Muscle of arm (tissue), 14 donors: ENCODE measurements at places on chromosomes 12 and 14.

DNA sequence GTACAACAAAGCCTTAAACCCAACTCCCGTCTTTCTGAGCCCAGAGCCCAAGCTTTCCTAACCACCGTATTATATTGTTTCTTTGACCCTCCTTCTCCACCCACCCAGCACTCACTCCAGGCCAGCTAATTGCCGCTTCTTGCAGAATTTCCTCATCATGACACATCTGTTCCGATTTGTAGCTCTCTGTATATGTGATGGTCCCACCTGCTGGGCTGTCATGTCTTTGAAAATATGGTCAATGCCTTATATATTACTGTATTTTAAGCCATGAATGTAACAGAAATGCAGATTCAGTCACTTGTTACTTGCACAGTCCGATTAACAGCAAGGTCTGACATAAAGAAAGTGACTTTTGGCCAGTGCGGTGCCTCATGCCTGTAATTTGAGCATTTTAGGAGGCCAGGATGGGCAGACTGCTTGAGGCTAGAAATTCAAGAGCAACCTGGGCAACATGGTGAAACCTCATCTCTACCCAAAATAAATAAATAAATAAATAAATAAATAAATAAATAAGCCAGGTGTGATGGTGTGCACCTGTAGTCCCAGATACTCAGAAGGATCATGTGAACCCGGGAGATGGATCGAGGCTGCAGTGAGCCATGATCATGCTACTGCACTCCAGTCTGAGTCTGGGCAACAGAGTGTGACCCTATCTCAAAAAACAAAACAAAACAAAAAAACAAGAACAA, 359.8 kb downstream of the ATP23 start:
- DNase-seq, result no peak

DNA sequence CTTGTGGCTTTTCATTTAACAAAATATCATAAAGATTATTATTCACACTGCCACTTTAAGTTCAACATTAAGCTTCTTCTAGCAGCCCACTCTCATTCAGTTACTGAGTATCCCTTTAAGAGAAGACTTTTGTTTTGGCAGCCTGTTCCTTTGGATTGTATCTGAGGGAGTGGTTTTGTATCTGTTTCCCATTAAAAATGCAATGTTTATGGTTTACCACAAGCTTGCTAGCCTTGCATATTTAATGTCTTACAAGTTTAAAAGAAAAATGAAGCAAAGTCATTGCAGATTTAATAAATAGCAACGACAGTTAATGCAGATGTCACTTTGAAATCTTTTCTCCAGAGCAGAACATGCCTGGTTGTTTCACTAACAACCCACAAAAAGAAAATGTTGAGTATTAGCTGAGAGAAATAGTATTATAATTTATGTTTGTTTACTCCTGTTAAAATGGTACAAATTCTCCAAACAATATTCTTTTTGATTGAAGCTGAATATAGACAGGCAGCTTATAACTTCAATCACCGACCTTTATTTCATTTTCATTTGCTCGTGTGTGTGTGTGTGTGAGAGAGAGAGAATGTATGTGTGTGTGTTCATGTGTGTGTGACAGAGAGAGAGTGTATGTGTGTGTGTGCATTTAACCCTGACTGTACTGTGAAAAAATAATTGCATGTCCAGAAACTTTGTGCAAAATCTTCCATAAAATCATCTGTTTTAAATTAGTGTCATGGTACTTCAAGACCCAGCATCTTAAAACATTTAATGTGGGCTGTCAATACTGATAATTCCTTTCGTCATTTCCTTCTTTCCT, 1.8 kb downstream of the DCN start:
- peak; percentile 88 for DNase-seq

GRCh38 chr12:1647285-1647669, 18.2 kb downstream of the WNT5B start:
- DNase-seq, result no peak

DNA sequence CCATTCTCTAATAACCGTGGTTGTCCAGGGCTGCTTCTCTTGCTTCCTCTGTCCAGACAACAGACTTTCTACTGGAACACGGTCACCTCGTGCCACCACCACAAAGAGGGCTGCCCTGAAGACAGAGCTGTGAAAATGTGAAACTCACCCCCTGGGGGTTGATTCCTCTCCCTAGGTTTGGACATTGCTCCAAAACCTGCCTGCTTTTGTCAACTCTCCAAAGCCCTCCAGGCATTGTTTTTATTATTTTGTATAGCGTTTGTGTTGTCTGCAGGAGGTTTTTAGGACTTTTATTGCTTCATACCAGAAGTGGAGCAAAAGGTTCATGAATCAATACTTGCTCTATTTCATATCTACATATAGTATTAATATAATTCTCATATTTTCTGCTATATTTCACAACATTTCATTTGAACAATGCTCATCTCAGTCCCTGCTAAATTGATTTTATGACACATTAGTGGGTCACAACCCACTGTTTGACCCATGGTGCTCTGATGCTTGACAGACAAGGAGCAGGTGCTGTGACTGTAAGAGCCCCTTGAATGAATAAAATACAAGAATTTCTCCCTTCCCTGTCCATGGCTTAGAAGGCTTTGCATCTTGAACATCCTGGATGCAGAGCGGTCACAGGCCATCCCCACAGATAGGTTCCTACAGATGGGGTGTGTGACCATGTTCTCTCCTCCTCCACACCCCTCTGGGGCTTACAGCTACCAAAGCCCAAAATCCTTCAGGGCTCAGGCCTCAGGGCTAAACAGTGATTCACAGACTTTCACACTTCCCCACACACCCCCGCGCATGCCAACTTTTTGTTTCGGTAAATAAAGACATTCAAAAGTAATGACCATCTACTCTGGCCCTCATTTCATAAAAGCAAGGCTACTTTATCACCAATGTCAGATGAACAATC, 20.6 kb upstream of the EML1 start:
- DNase-seq, result no peak

GRCh38 chr12:108016022-108016564, 113.0 kb upstream of the WSCD2 start:
- no peak for DNase-seq

DNA sequence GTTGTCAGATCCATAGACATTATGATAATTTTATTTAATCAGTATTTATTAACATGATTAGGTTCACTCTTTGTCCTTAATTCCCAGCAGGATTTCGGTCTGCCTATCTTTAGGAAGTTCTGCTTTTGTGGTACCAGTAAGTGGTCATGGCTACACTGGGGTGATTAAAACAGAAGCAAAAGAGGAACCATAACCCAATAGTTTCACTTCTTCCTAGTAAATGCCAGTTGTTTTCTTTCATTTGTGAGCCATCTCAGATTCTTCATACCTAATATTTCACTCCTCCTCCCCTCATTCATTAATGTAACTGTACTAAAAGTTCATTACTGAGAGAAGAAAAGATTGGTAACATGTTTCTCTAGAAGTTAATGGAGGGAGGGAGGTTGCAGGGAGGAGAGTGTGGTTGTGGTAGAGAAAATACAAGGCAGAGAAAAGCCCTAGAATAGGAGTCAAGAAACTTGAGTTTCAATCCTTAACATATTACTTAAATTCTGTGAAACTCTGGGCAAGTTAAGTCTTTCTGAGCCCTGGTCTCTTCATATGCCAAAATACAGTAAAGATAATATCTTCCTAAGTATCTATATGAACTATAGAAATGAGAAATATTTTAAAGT, 101.2 kb downstream of the PEBP1 start:
- DNase-seq, result no peak

DNA sequence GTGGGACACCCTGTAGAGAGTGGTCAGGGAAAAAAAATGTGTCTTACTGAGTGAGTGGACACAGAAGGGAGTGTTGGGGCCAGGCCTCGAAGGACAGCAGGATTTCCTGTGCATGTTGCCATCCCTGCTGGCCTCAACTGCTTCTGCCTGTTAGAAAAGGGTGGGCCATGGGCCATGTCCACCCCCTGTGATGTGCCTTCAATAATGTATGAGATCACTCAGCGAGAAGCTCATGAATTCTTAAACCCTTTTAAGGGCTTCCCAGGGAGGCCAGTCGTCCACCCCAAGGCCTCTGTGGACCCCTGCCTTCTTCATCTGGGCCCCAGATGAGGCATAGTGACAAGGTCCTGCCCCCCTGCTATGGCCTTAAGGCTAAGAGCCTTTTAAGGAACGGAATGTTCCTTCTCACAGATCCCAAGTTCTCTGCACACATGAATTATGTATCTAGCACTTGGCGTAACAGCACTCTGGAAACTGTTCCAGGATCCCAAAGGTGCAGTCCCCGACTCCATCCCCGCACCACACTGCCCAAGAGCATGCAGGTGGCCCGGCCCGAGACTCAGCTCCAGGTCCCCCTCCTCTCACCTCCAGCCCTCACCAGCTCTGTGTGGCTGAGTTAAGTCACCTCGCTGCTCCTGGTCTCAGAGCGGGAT, 8.9 kb upstream of the C14orf132 start:
- no peak for DNase-seq

- no peak for DNase-seq
These were observed 340.3 kb upstream of the PDE3A start for GRCh38 chr12:20028033-20028432.
